Spleen (tissue), 13 donors: ENCODE measurements at places on chromosomes 2 and 18.

- H3K36me3 ChIP-seq, result no peaks in the 10 kb centered on the region
- H3K4me1 ChIP-seq, result no peaks in the 10 kb centered on the region
- no peaks in the 10 kb centered on the region for H3K27me3 ChIP-seq
- H3K4me3 ChIP-seq, result no peak overlapping the region
These were observed 935.9 kb upstream of the LRATD1 start for GRCh38 chr2:13696601-13697000.

DNA sequence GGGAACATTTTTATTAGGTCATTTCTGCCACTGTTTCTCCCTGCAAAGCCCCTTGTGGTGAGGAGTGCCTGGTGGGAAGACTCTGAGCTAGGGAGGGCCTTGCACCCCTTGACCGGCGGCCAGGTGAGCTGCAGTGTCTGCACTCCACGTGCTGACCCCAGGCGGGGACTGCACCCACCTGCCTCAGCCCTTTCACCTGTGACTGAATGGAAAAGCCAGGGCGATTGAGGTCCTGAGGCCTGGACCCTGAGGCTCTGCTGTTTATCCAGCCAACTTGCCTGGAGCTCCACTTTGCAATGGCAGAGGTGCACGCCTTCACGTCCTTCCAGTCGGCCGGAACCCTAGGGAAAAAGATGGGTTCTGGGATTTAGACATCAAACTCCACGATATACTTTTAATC, 53.1 kb downstream of the TMEM18 start:
- H3K27ac ChIP-seq, result no peak overlapping the region
- no peaks in the 10 kb centered on the region for H3K27me3 ChIP-seq
- no peak overlapping the region for H3K4me3 ChIP-seq
- no peak for DNase-seq
- H3K36me3 ChIP-seq, result no peaks in the 10 kb centered on the region

- no peak overlapping the region for H3K4me3 ChIP-seq
- DNase-seq, result no peak
- no peaks in the 10 kb centered on the region for H3K27me3 ChIP-seq
- H3K36me3 ChIP-seq, result no peaks in the 10 kb centered on the region
- peaks cover 17% of the 10 kb centered on the region for H3K4me1 ChIP-seq
These were observed 6.8 kb downstream of the PHLPP1 start for GRCh38 chr18:62721839-62722795.

DNA sequence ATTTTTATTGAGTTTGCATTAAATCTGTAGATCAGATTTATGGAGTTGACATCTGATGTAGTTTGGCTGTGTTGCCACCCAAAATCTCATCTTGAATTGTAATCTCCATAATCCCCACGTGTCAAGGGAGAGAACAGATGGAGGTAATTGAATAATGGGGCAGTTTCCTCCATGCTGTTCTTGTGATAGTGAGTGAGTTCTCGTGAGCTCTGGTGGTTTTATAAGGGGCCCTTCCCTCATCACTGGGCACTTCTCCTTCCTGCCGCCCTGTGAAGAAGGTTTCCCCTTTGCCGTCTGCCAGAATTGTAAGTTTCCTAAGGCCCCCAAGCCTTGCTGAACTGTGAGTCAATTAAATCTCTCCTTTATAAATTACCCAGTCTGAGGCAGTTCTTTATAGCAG, 32.2 kb downstream of the ZC3H15 start:
- no peaks in the 10 kb centered on the region for H3K4me1 ChIP-seq
- H3K27me3 ChIP-seq, result no peaks in the 10 kb centered on the region
- DNase-seq, result no peak
- no peak overlapping the region for H3K27ac ChIP-seq

DNA sequence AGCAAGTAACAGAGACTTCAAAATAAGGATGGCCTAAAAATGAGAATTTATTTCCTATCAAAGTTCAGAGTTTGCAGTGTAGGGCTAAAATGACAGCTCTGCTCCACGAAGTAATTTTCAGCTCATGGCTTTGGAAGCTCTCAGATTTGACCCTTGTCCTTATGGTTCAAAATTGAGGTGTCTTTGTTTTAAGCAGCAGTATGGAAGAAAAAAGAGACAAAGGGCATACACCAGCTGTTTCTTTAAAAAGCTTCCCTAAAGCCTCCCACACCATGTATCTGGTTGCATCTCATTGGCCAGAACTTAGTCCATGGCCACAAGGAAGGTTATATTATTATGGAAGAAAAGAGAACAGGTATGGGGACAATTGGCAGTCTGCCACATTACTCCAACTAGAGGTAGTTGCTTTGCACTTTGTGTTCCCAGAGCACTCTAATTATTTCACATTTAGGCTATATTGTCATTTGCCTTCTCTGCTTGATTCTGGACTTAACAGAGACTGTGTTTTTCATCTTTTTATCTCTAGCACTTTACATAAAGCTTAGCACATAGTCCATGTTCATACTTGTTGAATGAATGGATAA, 180.4 kb downstream of the MCFD2 start:
- H3K27ac ChIP-seq, result no peak overlapping the region
- H3K36me3 ChIP-seq, result no peaks in the 10 kb centered on the region
- no peak for DNase-seq
- H3K27me3 ChIP-seq, result no peaks in the 10 kb centered on the region
- H3K4me3 ChIP-seq, result no peak overlapping the region
- H3K4me1 ChIP-seq, result no peaks in the 10 kb centered on the region

DNA sequence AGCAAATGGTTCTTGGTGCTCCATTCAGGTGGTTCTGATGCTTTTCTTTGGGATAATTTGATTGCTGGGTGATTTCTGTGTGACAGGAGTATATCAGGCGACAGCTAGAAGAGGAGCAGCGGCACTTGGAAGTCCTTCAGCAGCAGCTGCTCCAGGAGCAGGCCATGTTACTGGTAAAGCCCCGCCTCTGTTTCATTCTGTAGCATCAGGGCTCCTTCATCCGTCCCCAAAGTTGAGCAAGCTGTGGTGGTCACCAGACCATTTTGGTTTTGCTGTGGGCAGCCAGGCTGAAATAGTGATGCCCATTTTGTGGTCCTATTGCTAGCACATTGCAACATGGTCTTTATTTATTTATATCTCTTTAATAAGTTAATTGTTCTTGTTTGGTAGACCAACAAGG, 132.8 kb upstream of the IL1R2 start:
- no peak overlapping the region for H3K27ac ChIP-seq
- no peak overlapping the region for H3K4me3 ChIP-seq
- H3K27me3 ChIP-seq, result no peaks in the 10 kb centered on the region
- DNase-seq, result no peak
- peaks cover 100% of the 10 kb centered on the region for H3K36me3 ChIP-seq

- peak; percentile 68 for DNase-seq
- peaks cover 20% of the 10 kb centered on the region for H3K4me1 ChIP-seq
- H3K36me3 ChIP-seq, result no peaks in the 10 kb centered on the region
These were observed 198.2 kb downstream of the NDUFA10 start for GRCh38 chr2:239826786-239827522.

- H3K4me3 ChIP-seq, result no peak overlapping the region
- no peak for DNase-seq
- H3K36me3 ChIP-seq, result no peaks in the 10 kb centered on the region
- H3K4me1 ChIP-seq, result peaks cover 17% of the 10 kb centered on the region
- H3K27ac ChIP-seq, result no peak overlapping the region
These were observed 16.6 kb downstream of the EN1 start for GRCh38 chr2:118830881-118831280.

GRCh38 chr2:43425659-43426058, 170.2 kb downstream of the THADA start:
- H3K4me1 ChIP-seq, result peaks cover 6% of the 10 kb centered on the region
- no peak overlapping the region for H3K4me3 ChIP-seq
- H3K36me3 ChIP-seq, result no peaks in the 10 kb centered on the region
- H3K27me3 ChIP-seq, result no peaks in the 10 kb centered on the region
- DNase-seq, result no peak

DNA sequence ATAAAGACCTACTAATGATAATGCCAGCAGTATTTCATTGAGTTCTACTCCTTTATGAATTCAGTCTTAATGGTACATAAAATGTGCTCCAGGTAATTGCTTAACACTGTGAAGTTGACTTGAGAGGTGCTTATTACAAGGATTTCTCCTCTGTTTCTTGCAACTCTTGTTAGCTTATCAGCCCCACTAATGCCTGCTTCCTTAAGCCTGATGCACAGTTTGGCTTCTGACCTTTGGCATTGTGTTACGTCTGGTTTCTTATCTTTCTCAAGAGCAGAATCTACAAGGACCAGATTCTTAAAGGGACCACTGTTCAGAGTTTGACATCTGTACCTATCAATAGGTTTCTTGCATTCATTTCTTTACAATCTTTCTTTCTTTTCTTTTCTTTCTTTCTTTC, 223.9 kb upstream of the CWC22 start:
- no peaks in the 10 kb centered on the region for H3K27me3 ChIP-seq
- no peaks in the 10 kb centered on the region for H3K36me3 ChIP-seq
- no peak for DNase-seq

GRCh38 chr18:44719519-44720060, 38.9 kb downstream of the SETBP1 start:
- H3K36me3 ChIP-seq, result no peaks in the 10 kb centered on the region
- no peak for DNase-seq
- H3K27me3 ChIP-seq, result no peaks in the 10 kb centered on the region
- H3K4me3 ChIP-seq, result no peak overlapping the region
- H3K27ac ChIP-seq, result peak overlapping the region; percentile 14

DNA sequence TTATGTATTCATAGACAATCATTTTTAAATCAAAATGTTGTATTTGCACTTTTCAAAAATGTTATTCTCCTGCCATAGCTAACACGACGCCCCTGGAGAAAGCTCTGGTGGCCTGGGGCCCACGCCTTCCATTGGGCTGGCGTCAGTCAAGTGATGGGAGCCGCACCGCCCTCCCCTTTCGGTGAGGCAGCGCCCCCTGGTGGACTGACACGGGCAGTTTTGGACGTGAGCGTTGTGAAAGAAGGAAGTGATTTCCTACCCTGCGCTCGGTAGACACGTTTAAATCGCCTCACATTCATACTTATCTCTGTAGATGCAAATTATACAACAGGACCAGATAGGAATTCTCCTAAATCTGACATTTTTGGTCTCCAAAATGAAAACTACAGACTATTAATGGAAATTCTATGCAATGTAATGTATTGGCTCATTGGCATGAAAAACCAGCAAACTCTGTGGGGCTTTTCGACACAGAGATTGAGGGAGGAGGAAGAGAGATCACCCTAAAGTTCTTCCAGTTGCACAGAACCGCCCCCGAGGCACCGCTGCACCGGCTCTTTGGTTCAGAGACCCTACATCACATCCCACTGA, 326.2 kb upstream of the SOX11 start:
- DNase-seq, result no peak
- H3K4me3 ChIP-seq, result no peak overlapping the region
- no peaks in the 10 kb centered on the region for H3K36me3 ChIP-seq
- H3K27me3 ChIP-seq, result no peaks in the 10 kb centered on the region
- peaks cover 4% of the 10 kb centered on the region for H3K4me1 ChIP-seq

DNA sequence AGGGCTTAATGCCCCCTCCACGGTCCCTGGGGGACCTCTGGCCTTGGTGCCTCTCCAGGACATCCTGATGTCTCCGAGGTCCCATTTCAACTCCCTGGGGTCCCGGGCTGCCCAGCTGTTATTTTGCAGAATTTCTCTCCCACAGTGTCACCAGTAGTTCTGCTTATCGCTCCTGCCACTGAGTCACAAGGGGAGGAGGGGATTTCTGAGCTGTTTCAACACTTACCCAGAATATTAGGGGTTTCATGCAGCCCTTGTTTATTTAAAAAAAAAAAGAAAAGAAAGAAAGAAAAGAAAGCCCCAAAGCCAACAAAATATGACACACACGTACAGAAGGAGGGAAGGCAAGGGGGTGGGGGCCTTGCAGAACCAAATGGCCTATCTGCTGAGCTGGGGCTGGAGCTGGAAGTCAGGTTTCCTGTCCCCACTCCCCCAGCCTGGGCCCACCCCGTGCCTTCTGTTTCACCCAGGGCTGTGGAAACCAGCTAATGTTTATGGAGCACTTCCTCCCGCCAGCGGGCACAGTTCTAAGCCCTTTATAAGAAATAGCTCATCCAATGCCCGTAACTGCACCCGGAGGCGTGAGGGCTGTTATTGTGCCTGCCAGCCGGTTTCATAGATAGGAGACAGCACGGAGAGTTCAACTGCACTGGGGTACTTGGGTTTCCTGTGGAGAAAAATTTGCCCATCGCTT, 8.4 kb upstream of the ARID5A start:
- peak overlapping the region; percentile 50 for H3K4me3 ChIP-seq
- peaks cover 76% of the 10 kb centered on the region for H3K4me1 ChIP-seq
- no peaks in the 10 kb centered on the region for H3K27me3 ChIP-seq
- H3K27ac ChIP-seq, result peak overlapping the region; percentile 85
